ENCODE measurements at places on chromosomes 3 and 15. TPM values are rescaled to one million over a fixed set of nuclear protein-coding genes. Genes with fewer than 3 reads are reported as not detected.
A peak's percentile ranks its signal among the peaks of the same experiment; 100 is the strongest.

GRCh38 chr3:61439122-61439458 lies 122.3 kb upstream of the PTPRG start:
- no peak for DNase-seq
- H3K4me1 ChIP-seq, result no peaks in the 10 kb centered on the region
- no peak overlapping the region for H3K27ac ChIP-seq
- H3K4me3 ChIP-seq, result no peak overlapping the region

DNA sequence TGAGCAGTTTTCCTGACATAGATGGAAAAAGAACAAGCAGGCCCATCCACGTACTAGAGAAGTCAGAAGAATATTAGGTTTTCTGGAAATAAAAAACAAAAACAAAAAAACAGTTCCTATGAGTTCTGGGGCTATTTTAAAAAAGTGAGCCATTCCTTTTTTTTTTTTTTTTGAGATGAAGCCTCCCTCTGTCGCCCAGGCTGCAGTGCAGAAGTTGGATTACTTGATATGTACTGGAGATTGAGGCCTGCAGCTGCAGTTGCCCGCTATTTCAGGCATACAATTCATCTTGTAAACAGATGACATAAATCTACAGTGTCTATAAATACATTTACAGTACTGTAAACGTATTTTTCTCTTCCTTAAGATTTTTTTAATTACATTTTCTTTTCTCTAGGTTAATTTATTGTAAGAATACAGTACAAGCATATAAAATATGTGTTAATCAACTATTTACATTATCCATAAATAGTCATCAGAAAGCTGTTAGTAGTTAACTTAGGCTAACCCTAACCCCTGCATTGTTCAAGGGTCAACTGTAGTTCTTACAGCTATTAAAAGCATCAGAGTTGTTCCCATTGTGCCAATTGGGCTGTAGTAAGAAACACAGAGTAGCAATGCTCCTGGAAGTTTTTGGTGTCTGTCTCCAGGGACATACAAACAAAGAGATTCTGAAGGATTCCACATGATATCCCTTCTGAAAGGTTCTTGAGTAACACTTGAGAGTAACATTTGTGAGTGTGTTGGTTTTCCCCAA lies 11.2 kb upstream of the ACTL6A start:
- H3K4me3 ChIP-seq, result no peak overlapping the region
- no peaks in the 10 kb centered on the region for H3K27me3 ChIP-seq
- H3K4me1 ChIP-seq, result no peaks in the 10 kb centered on the region
- DNase-seq, result no peak
- no peaks in the 10 kb centered on the region for H3K36me3 ChIP-seq

DNA sequence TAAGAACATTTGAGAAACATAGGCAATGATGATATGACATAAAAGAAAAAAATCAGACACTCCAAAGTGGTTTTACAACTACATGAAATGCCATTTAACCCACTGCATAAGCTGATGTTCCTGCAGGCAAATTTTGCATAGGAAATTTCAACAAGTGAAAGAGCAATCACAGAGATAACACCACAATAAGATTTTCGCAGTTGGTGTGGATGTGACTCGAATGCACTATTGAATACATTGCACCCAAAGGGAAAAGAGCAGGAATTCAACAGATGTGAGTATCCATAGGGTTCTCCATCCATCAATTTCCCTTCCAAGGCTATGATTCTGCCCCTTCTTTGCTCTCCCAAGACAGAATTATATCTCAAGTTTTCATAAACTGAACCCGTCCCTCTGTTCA lies 456.1 kb downstream of the RAP2B start:
- no peaks in the 10 kb centered on the region for H3K36me3 ChIP-seq
- no peak overlapping the region for H3K4me3 ChIP-seq
- no peak for DNase-seq
- H3K27ac ChIP-seq, result no peak overlapping the region
- H3K4me1 ChIP-seq, result peaks cover 18% of the 10 kb centered on the region

DNA sequence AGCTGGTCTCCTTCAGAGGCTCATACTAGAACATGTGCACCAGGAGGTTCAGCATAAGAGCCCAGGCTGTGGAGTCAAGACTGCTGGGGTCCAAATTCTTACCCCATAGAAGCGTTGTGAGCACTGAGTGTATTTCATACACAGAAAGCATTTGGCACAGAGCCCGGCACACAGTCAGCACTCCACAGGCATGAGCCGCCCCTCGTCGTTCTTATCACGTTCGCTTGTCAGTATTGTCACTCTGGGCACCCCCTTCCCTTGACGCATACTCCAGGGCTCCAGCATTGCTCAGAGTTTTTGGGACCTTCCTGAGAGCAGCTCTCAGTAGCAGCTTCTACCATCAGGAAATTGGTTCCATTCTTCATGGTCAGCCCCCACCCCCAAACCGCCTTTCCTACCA lies 25.2 kb downstream of the CORO2B start:
- H3K27ac ChIP-seq, result no peak overlapping the region
- H3K27me3 ChIP-seq, result no peaks in the 10 kb centered on the region
- DNase-seq, result no peak
- H3K36me3 ChIP-seq, result no peaks in the 10 kb centered on the region
- H3K4me1 ChIP-seq, result no peaks in the 10 kb centered on the region

PROS1 gene
- 0.32 TPM for total RNA-seq

GRCh38 chr15:86624261-86625036 lies 544.8 kb downstream of the AGBL1 start:
- no peaks in the 10 kb centered on the region for H3K27me3 ChIP-seq
- H3K36me3 ChIP-seq, result no peaks in the 10 kb centered on the region
- no peaks in the 10 kb centered on the region for H3K4me1 ChIP-seq
- DNase-seq, result peak; percentile 4

- DNase-seq, result no peak
- H3K4me3 ChIP-seq, result peak overlapping the region; percentile 93
- peaks cover 31% of the 10 kb centered on the region for H3K36me3 ChIP-seq
- H3K4me1 ChIP-seq, result peaks cover 31% of the 10 kb centered on the region
Measured at GRCh38 chr3:15428539-15428938, 1.1 kb downstream of the EAF1 start.

DNA sequence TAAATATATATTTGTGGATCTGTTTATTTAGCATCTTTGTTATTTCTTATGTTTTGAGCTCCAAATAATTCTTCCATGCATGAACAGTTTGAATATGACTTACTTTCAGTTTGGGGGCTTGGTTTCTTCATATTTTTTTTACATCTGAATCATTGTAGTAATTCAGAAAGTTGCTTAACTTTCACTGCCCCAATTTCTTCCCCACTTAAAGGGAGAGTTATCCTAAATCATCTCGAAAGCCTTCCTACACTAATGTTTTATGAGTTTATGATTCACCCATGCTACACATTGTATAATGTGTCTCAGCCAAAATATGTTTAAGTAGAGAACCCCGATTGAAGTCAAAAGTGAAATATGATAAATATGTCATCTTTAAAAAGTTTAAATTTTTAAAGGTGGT lies 47.8 kb downstream of the SPRED1 start:
- no peak overlapping the region for H3K4me3 ChIP-seq
- no peak for DNase-seq
- H3K4me1 ChIP-seq, result no peaks in the 10 kb centered on the region
- H3K27ac ChIP-seq, result no peak overlapping the region
- no peaks in the 10 kb centered on the region for H3K36me3 ChIP-seq

DNA sequence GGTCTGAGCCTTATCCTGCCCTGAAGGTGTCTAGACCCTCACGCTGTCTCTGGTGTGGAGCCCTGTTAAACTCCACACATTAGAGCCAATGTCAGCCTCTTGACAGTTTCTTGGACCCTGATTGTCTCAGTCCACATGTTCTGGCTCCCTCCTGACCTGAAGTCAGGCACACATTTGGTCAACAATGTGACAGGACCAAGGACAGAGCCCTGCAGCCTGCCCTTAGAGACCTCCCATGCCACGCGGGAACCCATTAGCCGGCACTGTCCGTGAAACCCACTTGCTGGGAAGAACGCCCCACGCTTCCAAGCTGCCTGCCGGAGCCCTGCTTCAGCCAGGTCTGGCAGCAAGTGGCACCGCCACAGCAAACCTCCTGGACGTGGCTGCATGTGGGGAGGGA lies 162.7 kb upstream of the LINGO1 start:
- no peak for DNase-seq
- no peak overlapping the region for H3K4me3 ChIP-seq
- H3K36me3 ChIP-seq, result no peaks in the 10 kb centered on the region
- H3K27me3 ChIP-seq, result no peaks in the 10 kb centered on the region

- H3K27ac ChIP-seq, result no peak overlapping the region
- H3K27me3 ChIP-seq, result no peaks in the 10 kb centered on the region
- no peaks in the 10 kb centered on the region for H3K36me3 ChIP-seq
- no peaks in the 10 kb centered on the region for H3K4me1 ChIP-seq
- no peak overlapping the region for H3K4me3 ChIP-seq
- DNase-seq, result no peak
Measured at GRCh38 chr15:53789654-53790375, 30.4 kb upstream of the WDR72 start.

DNA sequence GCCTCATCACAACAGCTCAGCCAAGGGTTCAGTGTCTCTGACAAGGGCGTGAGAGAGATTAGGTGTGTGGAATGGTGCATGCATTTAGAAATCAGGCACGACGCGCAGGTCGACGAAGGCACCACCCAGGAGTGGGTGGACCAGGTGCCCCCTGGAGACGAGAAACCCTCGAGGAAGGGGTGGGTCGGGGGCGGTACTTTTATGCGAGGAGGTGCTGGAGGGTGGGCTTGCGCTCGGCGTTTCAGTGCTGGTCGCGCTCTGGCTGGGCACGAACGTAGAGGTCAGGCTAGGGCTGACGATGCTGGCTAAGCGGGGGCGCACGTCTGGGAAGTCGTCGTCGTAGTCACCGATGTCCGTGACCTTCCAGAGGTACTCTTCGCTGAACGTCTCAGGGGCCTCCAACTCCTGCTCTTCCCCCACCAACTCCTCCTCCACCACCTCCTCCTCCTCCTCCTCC lies 393 bp downstream of the ERICH6 start:
- H3K4me3 ChIP-seq, result peak overlapping the region; percentile 87
- no peaks in the 10 kb centered on the region for H3K36me3 ChIP-seq
- DNase-seq, result no peak

DNA sequence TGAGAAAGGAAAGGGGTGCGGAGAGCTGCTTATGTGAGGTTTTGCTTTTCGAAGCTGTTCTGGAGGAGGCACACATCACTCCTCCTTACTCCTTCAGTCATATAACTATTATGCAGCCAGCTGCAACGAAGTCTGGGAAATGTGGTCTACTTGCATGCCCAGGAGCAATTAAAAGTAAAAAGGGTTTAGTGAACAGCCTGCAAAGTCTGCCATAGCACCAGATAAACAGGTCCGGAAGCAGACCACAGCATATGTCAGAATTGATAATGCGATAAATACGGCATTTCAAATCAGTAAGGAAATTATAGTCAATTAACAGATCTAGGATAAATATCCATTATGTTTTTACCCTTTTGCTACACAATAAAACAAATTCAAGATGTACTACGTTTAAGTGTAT lies 99.5 kb downstream of the POLR2M start:
- no peak overlapping the region for H3K27ac ChIP-seq
- H3K4me1 ChIP-seq, result no peaks in the 10 kb centered on the region
- H3K27me3 ChIP-seq, result no peaks in the 10 kb centered on the region

CCR1 gene
- 0.56 TPM for total RNA-seq

CLDN18 gene
- not detected for total RNA-seq

B4GALT4 gene
- total RNA-seq, result 14.0 TPM

DNA sequence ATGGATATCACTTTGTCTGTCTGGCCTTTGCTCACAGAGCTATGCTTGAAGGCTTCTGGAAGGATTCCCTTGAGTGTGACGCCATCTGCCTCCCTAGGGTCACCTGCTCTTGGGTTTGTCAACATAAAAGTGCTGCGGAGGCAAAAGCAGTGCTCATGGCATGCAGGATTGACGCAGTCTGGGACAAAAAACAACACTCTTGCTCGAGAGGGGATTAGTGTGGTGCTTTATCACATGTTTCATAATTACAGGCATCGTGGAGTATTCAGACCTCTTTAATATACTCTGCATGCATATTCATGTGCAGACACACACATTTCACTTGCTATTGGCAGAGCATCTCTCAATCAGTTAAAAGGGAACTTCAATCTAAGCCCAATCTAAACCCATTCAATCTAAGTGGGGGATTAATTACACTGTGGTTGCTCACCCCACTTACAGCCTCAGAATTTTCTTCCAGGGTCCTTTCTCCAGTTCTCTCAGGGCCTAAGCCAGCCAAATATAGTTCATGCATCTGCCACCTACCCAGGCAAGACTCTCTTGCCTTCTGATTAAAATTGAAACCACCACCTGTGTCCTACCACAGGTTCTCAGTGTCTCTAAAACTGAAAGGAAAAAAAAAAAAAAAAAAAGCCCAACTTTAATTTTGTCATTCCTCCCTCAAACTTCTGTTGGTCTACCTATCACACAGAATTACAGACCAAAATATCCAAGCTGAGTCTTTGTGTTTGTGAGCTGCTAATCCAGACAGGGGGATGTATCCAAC lies 75.6 kb downstream of the BFSP2 start:
- no peak overlapping the region for H3K4me3 ChIP-seq
- peaks cover 2% of the 10 kb centered on the region for H3K27me3 ChIP-seq
- DNase-seq, result no peak

GRCh38 chr3:103184772-103185171 lies 750.0 kb downstream of the ZPLD1 start:
- no peak overlapping the region for H3K27ac ChIP-seq
- no peaks in the 10 kb centered on the region for H3K4me1 ChIP-seq
- no peaks in the 10 kb centered on the region for H3K36me3 ChIP-seq
- no peaks in the 10 kb centered on the region for H3K27me3 ChIP-seq
- no peak overlapping the region for H3K4me3 ChIP-seq

- H3K27me3 ChIP-seq, result no peaks in the 10 kb centered on the region
- no peak overlapping the region for H3K27ac ChIP-seq
- DNase-seq, result no peak
- no peak overlapping the region for H3K4me3 ChIP-seq
Measured at GRCh38 chr3:146280864-146281263, 30.0 kb upstream of the PLSCR4 start.

DNA sequence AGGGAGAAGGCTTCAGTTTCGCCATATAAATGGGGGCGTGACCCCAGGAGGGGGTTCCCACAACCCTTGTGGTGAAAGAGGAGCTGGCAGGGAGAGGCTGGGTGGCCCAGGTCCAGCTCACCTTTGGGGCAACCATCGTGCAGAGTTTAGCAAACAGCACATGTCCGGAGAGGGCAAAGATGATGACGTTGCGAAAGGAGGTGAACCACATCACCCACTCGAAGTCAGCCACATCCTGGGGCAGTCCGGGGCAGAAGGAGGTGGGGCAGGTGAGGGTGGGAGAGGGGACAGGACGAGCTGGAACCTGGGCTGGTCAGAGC lies 3.7 kb downstream of the HHATL start:
- H3K27me3 ChIP-seq, result peaks cover 65% of the 10 kb centered on the region
- no peak overlapping the region for H3K4me3 ChIP-seq
- peaks cover 19% of the 10 kb centered on the region for H3K4me1 ChIP-seq
- H3K36me3 ChIP-seq, result no peaks in the 10 kb centered on the region
- H3K27ac ChIP-seq, result no peak overlapping the region

DNA sequence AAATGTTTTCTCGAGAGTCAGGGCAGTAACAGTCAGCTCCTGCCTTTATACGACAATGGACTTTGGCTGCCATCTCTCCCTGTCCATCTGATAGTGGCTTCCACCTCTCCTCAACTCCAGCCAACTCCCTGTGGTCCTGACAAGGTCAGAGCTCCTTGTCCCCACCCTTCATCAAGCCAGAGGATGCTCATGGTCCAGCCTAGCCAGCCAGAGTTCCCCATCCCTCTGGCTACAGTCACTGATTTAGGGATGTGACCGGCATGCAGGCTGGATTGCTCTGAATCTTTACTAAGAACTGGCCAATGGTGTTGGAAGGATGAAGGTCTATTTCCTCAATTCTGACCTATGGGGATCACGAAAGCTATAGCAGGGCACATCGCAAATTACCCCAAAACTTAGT lies 156.1 kb downstream of the OR4M2 start:
- DNase-seq, result no peak
- H3K4me3 ChIP-seq, result no peak overlapping the region
- H3K4me1 ChIP-seq, result no peaks in the 10 kb centered on the region
- no peaks in the 10 kb centered on the region for H3K27me3 ChIP-seq
- H3K27ac ChIP-seq, result no peak overlapping the region
- H3K36me3 ChIP-seq, result no peaks in the 10 kb centered on the region

Measured in T-cell (primary cell).